ENCODE measurements at places on chromosomes 7 and 10. TPM values are rescaled to one million over a fixed set of nuclear protein-coding genes. Genes with fewer than 3 reads are reported as not detected.

Gene MSRB2
- polyA plus RNA-seq = 131 TPM

DNA sequence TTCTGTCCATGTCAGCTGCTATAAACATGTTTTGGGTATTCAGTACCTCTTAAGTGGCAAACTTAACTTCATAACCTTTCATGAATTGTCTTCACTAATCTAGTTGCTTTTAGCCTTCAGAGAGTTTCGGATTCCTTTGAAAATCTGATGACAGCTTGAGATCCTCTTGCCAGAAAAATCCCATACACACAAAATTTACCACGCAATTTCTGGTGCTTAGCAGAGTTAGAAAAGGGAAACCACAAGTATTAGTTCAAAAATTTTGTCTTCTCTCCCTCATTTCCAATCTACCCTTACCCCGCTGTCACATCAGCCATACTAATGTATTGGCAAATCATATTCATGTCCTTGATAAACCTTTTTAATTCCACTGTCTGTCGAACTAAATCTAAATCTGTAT is 72.7 kb upstream of the TMEM106B start:
- DNase-seq = no peak

Gene SP8
- not detected for polyA plus RNA-seq

GRCh38 chr7:16365177-16365576 is 56.2 kb downstream of the CRPPA start:
- no peak for DNase-seq

DNA sequence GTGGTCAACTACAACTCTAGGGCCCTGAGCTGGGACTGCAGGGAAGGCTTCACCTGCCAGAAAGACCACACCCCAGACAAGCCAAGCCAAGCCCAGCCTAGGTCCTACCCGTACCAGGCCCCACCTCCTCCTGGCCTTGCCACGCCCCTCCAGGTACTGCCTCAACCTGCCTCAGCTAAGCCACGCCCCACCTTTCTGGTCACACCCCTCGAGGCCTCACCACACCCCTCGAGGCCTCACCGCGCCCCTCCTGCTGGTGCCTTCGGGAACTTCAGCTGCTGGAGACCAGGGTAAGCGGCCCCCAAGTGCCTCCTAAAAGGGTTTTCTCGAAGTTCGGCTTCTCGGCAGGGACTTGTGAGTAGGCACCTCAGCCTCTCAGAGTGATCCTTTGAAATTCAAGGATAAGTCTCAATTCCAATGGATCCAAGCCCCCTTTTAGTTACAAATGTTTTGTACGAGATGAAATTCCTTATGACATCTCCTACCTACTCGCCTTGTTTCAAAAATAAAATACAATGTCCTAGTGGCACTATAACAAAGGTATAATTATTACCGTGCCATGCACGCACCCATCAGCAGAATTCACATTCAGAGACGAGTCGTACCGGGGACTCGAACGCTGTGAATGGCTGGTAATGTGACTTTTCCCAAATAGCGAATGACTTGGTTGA is 171.2 kb downstream of the ARHGAP21 start:
- peak; percentile 46 for DNase-seq

Gene VAX1
- polyA plus RNA-seq = not detected

GRCh38 chr10:1410469-1411395 is 326.6 kb downstream of the ADARB2 start:
- DNase-seq = no peak

Gene STEAP2
- polyA plus RNA-seq = 8.9 TPM
